NCI-H146 (cell line): ENCODE measurements at places on chromosomes 6 and 20.

DNA sequence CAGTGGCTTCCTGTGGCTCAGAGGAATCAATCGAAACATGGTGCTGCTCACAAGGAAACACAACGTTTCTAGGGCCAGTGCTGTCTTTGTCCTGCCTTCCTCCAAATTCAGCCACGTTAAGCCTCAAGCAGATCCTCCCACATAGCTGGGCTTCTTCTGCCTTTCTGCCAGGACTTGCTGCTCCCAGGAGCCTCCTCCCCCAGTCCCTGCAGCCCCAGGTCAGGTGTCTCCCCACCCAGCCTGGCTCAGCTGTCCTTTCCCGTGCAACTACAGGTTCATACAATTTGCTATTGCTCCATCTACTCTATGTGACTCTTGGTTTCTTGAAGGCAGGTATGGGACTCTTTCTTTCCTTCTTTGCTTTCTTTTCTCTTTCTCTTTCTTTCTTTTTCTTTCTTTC, 215.3 kb upstream of the RNF24 start:
- DNase-seq = no peak

- DNase-seq = peak; percentile 94
Measured at GRCh38 chr6:155216312-155217046, 47.3 kb upstream of the CLDN20 start.

- DNase-seq = no peak
Measured at GRCh38 chr6:149857541-149857940, 6.6 kb downstream of the LRP11 start.

DNA sequence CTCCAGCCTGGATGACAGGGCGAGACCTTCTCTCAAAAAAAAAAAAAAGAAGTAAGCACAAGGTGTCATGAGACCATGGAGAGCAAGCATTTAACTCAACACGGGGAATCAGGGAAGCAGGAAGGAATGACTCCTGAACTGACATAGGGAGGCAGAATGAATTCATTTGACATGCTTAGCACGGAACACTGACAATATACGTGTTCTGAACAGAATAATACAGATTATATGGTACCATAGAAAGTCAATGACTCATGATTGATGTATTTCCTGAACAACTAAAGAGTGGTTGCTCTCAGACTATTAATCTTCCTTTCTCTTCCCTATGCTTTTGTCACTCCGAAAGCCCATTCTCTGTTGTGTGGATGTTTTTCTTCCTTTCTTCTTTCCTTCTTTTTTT, 20.7 kb upstream of the ASIP start:
- DNase-seq = no peak

GRCh38 chr6:34195726-34196115, 41.0 kb upstream of the HMGA1 start:
- DNase-seq = no peak

GRCh38 chr6:124901084-124901483, 61.2 kb upstream of the RNF217 start:
- DNase-seq = no peak

GRCh38 chr20:61896058-61896961, 169.4 kb downstream of the TAF4 start:
- peak; percentile 90 for DNase-seq

DNA sequence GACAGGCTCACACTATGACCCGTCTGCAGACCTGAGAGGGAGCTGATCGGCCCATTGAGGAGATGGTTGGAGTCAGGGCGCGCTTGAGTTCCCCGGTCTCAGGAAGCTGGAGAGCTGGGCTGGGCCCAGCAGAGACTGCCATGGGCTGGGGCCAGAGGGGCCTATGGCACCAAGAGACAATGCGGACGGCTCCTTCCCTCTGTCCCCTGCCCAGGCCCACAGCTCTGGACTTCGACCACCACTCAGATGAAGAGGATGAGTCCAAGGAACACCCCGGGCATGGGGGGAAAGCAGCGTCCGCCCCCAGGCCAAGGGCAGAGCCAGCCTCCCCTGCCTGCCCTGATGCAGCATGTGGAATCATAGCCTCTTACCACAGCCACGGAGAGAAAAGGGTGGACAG, 40.2 kb upstream of the PHACTR3 start:
- no peak for DNase-seq

DNA sequence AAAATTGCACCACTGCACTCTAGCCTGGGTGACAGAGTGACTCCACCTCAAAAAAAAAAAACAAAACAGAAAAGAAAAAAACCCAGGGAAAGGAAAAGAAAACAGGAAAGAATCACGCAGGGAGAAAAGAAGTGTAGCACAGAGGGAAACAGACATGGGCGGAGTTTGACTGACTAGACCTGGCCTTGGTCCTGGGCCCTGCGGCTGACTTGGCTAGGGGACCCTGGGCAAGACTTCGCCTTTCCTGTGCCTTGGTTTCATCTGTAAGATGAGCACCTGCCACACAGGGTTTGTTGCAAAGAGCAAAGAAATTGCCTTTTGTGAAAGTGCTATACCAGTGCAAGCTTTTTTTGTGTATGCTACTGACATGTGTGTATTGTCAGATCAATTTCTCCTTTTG, 71.3 kb upstream of the KCNG1 start:
- DNase-seq = no peak

DNA sequence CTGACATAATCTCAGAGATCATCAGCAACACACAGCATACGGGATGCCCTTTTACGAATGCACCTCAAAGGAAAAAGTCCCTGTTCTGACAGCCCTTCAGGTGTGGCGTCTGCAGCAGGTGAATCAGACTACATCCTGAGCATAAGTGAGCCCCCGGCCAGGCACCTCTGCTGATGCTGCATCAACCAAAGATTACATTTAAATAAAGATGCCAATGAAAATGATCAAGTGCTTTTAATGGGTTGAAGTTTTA, 58.7 kb downstream of the INSM1 start:
- DNase-seq = no peak

GRCh38 chr6:129936329-129937165, 75.4 kb upstream of the TMEM244 start:
- peak; percentile 76 for DNase-seq

- no peak for DNase-seq
Measured at GRCh38 chr6:79796197-79796596, 151.2 kb downstream of the ELOVL4 start.

- DNase-seq = peak; percentile 29
Measured at GRCh38 chr6:117555882-117556498, 46.3 kb downstream of the GOPC start.

- DNase-seq = no peak
Measured at GRCh38 chr20:20487811-20488210, 119.9 kb downstream of the INSM1 start.

GRCh38 chr6:451847-452246, 60.3 kb downstream of the IRF4 start:
- no peak for DNase-seq

DNA sequence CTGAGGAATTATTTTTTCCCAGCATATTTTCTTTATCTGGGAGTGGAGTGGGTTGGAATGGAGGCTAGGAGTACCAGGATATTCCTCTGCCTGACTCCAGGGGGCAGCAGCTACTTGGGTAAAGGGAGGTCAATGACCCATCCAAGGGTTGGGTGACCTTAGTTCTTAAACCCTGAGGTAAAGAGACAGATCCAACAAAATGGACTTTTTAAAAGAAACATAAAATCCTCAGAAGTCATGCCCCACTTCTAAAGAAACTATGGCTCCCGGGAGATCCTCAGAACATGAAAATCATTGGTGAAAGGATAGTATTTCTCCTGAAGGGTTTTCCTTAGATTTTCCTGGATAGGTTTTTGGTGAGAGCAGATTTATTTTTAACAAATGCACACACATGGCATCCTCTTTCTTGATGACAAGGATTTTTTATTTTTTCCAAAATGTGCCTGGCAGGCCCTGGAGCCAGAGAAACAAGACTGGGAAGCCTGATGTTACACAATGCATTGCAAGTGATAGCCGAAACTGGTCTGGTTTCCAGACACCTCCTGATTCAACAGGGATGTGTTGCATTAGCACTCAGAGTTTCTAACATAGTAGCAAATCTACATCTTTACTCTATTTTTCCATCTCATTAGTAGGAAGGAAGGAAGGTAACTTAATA, 240.9 kb upstream of the BTBD3 start:
- DNase-seq = peak; percentile 76

DNA sequence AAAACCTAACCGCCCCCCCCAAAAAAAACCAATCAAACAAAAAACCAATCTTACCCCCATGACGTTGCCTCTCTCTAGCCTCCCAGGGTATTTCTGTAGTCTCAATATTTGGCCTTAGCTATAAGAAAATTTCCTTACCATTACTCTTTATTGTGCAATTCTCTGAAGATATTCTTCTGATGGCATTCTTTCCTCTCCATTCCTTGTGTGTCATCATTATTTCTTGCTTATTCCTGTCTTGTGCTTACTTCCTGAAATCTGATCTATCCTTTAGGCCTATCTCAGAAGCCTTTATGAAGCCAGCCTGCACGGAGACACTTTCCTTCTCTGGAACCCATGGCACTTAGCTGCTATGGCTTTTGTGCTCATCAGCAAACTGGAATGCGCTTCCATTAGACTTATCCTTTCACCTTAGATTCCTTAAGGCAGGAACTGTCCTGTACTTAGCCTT, 65.9 kb upstream of the DDR1 start:
- DNase-seq = no peak

GRCh38 chr20:52087471-52087870, 104.1 kb downstream of the ZFP64 start:
- no peak for DNase-seq

DNA sequence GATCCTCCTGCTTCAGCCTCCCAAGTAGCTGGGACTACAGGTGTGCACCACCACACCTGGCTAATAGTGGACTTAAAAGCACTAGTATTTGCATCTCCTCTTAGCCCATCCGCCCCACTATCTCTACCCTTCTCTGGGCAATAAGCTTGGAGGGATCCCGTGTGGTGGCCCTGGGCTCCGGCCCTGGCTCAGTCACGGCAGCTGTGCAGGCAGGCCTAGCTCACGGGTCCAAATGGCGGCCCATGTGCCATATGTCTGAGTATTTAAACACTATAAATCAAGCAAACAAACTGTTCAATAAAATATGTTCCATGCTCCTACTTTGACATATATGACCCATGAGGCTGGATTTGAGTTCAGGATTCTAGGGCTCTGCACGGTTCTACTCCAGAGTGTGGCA, 118.4 kb downstream of the BANF2 start:
- DNase-seq = no peak

- DNase-seq = no peak
Measured at GRCh38 chr6:129446272-129447197, 263.4 kb downstream of the ARHGAP18 start.

DNA sequence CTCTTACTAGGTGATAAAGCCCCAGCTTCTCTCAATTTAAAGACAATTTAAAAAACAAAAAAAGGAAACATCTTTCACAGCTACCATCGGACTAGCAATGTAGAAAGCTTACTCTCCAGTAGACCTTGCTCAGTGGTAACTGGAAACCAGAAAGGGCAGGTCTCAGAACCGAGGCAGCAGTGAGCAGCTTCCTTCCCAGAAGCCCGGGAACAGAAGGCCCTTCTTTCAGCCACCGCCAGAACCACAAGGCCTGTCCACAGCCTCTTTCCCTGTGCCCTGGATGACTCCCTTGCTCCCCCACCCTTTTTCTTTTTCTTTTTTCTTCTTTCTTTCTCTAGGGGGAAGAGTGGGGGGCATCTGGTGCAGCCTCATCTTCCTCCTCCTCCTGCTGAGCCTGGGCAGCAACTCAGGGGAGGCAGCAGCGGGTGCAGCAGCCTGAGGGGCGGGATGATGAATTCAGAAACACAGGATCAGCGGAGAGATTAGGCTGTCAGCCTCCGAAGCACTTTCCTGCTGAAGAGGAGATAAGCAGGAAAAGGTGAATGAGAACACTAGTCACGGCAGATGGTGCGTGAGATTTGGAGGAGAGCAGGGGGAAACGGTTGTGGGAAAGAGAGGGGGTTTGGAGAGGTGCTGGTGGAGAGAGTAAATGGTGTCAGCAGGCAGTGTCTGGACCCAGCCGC, 158.5 kb downstream of the ID4 start:
- DNase-seq = no peak

DNA sequence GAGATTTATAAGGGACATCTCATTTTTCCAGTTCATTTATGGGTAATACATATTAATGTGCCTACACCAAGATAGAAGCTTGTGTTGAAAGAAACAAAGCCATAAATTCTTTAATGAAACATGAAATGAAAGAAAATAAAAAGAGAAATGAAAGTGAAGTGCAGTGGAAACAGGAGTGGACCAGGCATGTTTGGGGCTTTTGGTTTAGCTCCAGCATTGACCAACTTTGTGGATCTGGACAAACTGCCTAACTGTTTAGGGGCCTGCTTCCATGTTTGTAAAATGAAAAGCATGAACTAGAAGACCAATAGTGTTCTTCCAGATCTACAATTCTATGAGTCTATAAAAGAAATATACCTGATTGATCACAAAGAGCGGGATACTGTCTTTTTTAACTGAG, 124.9 kb downstream of the GJA10 start:
- DNase-seq = no peak

- peak; percentile 14 for DNase-seq
Measured at GRCh38 chr20:40741507-40742106, 52.6 kb upstream of the MAFB start.

DNA sequence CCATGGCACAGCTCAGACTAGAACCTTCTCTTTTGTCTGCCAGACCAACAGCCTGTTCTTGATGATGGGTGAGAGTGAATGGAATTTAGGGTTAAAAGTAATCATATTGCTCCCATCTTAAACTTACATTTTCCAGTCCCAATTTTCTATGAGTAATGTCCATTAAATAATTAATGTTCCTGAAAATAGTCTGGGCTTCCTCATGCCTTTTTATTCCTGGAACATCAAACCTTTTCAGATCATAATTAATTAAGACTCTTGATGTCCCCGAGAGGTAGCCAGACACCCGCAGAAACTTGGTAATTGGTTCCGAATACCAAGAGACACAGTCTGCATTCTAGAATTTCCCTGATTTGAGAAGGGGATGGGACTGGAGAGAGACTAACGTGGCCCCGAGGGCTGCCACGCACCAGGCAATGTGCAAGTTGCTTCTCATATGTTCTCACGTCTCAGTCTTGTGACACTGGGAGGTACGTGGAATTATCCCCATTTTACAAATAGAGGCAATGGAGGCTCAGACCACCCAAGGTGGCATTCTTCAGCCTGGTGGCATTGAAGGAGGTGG, 78.6 kb upstream of the TOX2 start:
- no peak for DNase-seq

DNA sequence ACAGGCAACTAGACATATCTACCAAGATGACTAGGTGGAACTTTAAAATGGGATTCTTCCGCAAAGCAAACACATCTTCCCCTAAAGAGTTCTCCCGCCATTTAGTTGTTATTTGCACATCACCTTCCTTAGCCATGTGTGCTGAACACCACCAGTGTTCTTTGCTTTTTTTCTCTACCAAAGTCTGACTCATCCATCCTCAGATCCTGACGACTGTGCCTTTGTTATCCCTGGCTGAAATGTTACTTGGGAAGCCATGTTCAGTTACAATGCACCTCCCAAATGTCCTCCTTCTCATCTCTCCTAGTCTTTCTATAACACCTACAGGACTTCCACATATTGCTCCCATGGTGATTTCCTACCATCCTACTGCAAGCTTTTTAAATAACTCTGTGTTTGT, 593.5 kb upstream of the ARID1B start:
- peak; percentile 30 for DNase-seq

GRCh38 chr20:17233626-17234025, 6.8 kb downstream of the PCSK2 start:
- no peak for DNase-seq

- DNase-seq = no peak
Measured at GRCh38 chr6:156169371-156169770, 607.8 kb upstream of the ARID1B start.
